Epithelial cell of proximal tubule (primary cell): ENCODE measurements at places on chromosomes 2 and 18. TPM values are rescaled to one million over a fixed set of nuclear protein-coding genes. Genes with fewer than 3 reads are reported as not detected.

CYP1B1 gene
- 5.4 and 17.5 TPM in 2 replicates for total RNA-seq

B3GNT2 gene
- total RNA-seq, result 20.8 and 22.6 TPM in 2 replicates

DNA sequence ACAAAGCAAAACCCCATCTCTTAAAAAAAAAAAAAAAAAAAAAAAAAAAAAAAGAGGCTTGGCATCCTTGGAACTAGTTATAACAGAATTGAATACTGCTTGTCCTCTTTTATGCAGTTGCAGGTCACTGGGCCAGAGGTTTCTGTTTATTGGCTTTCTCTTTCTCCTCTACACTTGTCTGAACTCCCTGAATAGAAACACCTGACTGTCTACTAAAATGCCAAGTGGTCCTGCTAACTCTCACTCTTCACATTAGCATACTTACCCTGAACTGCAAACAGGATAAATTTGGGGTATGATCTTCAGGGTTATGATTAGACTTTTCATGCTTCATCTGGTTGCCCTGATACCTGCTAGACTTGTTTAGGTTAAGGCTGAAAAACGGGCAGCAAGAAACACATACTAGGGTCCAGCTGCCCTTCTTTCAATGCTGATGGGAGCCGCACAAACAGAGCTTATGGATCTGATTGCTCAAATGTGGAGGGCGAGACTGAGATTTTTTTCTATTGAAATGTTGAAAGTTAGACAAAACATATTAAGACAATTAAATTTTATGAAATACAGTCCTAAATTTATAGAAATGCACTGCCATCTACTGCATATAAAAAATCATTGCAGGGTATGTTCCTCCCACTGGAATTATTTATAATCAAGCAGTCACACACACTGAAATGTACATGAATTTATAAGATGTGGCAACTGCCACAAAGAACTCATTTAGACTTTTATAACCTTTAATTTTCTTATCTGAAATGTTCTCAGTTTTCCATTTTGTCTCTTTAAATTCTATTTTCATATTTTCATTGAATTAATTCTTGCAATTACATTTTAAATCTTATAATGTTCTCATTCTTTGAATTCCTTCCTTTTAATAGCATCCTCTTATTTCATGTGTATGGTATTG is 40.8 kb downstream of the GTF3C3 start:
- DNase-seq, result no peak

DNA sequence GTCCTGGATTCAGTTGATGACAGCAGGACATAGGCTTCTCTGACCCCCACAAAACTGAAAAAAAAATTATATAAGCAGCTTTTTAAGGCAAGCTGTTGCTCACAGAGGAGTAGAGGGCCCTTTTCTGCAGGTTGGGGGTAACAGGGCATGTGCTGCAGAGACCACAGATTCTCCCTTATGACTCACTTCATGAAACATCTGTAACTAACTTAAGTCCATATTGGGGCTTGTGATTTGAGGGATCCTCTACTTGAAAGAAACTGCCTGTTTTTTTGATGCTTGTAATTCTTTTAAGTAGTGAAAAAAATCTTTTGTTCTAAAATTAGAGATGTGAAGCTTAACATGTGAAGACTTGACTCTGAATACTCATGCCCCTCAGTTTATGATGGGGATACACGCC is 33.4 kb downstream of the XRCC5 start:
- DNase-seq, result no peak

DNA sequence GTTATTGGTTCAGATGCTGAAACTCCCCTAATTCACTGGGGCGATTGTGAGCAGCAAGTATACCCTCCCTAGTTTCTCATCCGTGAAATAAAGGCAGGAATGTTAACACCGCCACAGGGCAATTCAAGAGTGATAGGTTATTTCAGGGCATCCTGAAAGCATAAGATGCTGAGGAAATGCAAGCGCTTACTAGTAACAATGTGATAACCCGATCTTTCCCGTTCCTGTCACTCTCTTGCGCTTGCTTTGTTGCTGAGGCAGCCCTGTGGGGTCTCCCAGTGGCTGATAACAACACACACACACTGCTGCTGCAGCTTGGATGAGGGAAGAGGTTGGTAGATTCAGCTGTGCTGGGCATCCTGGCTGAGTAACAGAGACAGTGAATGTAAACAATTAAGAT is 259.3 kb downstream of the AGPS start:
- no peak for DNase-seq

GRCh38 chr2:2837746-2838547 is 506.9 kb upstream of the MYT1L start:
- DNase-seq, result no peak

GRCh38 chr2:69693059-69693774 is 48.7 kb upstream of the ANXA4 start:
- no peak for DNase-seq

EFHD1 gene
- 10.3 and 16.6 TPM in 2 replicates for total RNA-seq

GLI2 gene
- 3.8 and 4.0 TPM in 2 replicates for total RNA-seq
